Stimulated activated CD8-positive, alpha-beta memory T cell treated with anti-CD3 and anti-CD28 coated beads, Interleukin-4, amount 100 ng/mL, for 1 hour (primary cell): ENCODE measurements at places on chromosomes 7 and 10.

DNA sequence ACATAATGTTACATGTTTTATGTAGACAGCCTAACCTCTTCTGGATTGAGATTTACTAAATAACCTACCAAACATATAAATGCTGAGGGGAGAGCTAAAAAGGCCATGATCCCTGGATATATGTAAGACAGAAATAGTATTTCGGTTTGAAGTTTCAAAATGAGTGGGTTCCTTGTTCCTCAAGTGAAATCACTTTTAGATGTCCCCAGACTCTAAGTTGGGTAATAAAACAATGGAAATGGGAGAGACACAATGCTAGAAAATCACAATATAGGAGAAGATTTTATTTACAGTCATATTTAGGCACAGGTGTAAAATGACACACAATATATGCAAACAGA lies 56.5 kb downstream of the SHTN1 start:
- DNase-seq: no peak

DNA sequence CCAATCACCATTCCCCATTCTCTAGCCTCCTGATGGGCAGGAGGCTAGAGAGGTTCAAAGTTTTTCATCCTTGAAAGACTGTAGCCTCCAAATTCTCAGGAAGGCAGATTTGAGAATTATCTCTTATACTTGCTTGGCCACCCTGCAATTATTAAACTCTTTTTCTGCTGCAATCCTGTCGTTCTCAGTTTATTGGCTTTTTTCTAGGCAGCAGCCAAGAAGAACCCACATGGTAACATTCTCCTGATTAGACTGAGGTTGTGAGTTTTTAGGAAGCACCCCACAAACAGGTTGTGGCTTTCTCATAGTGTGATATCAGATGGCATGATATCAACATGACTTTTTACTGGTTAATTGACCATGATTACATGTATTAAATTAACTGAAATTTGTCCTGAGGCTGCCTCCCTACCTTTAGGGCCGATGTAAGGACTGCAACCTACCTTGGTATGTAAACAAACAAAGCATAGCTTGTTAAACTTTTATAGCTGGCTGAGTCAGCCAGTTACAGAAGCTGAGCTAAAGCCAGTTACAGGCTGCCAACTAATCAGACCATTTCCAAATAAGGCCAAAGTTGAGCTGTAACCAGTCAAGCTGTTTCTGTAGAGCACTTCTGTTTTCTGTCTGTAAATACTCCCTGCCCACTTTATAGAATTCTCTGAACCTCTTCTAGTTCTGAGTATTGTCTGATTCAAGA lies 3.2 kb upstream of the ZNF248 start:
- DNase-seq: no peak

- no peak for DNase-seq
Measured at GRCh38 chr10:113060201-113061053, 110.4 kb downstream of the TCF7L2 start.

DNA sequence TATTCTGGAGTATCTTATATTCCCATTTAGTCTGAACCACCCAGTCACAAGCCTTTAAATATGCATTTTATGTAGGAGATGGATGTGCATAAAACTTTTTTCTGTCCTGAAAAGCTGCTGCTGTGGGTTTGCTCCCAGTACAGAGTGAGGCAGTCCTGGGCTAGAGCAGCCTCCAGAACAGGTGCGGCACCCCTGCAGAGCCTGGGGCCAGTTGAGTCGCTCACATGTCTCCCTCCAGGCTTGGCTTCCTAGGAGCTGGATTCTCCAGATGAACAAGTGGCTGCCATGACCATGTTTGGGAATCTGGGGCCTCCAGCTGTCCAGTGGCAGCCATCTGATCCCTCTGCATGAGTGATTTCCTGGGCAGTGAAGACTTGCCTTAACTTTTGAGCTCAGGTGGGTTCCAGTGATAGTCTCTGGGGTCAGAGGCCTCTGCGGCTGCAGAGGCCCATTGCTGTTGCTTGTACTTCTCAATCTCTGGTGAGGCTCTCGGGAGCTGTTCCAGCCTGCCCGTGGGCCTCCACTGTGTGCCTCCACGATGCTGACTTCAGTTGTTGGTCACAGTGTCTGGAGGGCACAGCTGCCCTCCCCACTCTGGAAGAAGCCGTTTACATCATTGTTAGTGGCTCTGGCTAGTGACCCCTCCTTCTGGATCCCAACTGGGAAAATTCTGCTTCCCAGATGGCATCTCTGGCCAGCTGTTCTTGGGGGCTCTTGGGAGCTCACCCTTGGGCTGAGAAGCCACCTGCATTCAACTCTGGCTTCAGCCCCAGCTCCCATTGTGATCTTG lies 120.4 kb downstream of the EMX2 start:
- DNase-seq: no peak

DNA sequence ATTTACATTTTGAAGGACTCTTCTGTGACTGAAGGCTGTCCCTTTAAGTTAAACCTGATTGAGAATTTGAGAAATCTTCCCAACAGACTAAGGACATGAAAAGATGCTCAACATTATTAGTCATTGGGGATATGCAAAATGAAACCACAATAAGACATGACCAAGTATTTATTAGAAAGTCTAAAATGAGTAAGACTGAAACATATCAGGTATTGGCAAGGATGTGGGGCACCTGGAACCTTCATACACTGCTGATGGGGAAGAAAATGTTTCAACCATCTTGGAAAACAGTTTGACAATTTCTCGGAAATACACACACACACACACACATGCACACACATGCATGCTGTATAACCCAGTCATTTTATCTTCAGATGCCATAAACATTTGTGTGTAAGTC lies 132.1 kb upstream of the CDK6 start:
- DNase-seq: no peak

GRCh38 chr7:38283809-38284208 lies 10.4 kb upstream of the TARP start:
- DNase-seq: no peak

- no peak for DNase-seq
Measured at GRCh38 chr7:78510580-78511188, 712.1 kb downstream of the PHTF2 start.

DNA sequence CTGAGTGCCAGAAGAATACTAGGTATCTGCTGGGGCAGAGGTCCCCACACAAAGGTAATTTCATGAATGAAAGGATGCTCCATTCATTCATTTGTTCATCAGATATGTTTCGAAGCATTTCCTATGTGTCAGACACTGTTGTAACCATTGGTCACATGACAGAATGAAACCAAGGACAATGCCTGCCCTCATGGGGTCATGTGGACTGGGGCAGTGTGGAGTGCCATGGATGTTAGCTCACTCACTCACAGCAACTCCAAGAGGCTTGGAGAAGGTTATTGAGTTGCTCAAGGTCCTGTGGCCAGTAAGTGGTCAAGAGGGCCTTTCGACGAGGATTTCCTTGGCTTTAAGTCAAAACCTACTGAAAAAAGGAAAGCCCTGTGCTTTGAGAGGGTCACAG lies 223.5 kb downstream of the ARHGAP12 start:
- no peak for DNase-seq

DNA sequence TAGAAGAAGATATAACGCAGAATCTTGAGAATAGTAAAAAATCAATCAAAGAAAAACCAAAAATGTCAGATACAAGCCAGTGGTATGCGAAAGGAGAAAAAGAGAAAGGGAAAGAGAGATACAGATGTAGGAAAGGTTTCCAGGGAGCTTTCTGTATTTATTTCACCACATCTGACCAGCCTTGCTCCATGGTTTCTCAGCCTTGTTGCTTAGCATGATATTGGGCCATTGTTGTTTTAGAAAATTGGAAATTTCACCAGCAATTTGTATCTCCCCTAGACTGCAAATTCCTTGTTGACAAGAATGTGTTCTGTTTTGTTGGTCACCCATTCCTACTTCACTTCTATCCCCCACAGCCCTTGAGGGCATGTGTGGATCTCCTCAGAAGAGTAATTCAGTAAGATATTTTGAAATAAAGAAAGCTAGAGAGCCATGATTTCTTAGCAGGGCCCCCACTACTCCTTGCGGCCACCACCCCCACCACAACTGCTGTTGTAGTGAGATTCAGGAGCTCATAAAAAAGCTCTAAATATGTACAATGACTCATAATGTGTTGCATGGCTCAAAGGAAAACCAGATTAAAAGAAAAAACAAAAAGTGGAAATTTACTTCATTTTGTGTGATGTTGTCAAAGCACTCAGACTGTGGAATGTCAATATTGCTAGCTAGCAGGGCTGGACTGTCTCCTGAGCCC lies 138.7 kb downstream of the CHRM2 start:
- no peak for DNase-seq

- no peak for DNase-seq
Measured at GRCh38 chr10:57026307-57026706, 665.2 kb upstream of the ZWINT start.

GRCh38 chr10:119176166-119176565 lies 2.4 kb downstream of the PRDX3 start:
- no peak for DNase-seq

GRCh38 chr7:44796034-44796503 lies 412 bp upstream of the PPIA start:
- no peak for DNase-seq

- no peak for DNase-seq
Measured at GRCh38 chr10:59131666-59132065, 44.8 kb upstream of the PHYHIPL start.

DNA sequence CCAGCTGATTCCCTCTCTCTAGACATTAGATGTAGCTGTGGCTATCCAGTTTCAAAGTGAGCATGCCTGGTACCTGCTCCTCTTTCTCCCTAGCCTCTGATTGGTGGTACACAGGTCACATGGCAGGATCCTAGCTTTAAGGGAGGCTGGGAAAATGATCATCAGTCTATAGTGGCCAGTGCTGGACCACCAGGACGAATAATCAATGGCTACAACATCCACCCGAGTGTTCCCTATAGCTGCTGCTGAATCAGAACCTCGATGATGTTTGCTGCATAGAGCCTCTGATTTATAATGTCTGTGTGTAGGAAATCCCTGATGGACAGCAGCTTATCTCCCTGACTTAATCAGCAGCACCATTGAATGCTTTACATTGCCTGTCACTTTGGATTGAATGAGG lies 28.9 kb upstream of the LMTK2 start:
- DNase-seq: no peak

- DNase-seq: no peak
Measured at GRCh38 chr10:33010132-33011037, 52.4 kb upstream of the ITGB1 start.

- DNase-seq: no peak
Measured at GRCh38 chr7:93245525-93246432, 13.6 kb downstream of the VPS50 start.

GRCh38 chr7:69434398-69434815 lies 163.9 kb upstream of the AUTS2 start:
- no peak for DNase-seq

DNA sequence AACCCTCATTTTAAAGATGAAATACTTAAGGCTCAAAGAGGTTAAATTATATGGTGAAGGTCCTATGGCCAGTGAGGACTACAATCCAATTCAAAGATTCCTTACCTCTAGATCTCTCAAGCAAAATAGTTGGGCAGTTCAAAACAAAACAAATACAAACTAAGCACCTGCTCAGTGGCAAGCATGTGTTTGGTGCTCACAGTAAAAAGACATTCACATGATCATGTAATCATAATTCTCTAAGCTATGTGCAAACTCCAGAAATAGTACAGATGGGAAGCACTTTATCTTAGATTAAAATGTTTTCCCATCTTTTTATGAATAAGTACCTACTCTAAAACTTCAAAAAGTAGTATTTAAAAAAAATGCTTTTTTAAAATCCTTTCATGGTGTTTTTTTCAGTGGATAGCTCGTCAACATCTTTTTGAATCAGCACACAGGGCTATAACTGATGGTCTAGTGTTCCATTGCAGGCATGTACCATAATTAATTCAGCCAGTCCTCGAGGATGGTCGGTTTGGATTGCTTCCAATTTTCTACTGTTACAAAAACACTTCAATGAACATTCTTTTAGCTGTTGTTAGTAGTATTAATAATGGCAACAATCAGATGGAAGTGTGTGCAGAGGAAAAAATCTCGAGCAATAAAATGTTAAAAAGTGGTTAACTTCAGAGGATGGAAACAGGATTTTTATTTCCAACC lies 58.4 kb downstream of the CHCHD3 start:
- no peak for DNase-seq

- no peak for DNase-seq
Measured at GRCh38 chr10:23048191-23048590, 47.2 kb upstream of the MSRB2 start.

GRCh38 chr7:151058781-151059366 lies 515 bp upstream of the SLC4A2 start:
- DNase-seq: no peak

DNA sequence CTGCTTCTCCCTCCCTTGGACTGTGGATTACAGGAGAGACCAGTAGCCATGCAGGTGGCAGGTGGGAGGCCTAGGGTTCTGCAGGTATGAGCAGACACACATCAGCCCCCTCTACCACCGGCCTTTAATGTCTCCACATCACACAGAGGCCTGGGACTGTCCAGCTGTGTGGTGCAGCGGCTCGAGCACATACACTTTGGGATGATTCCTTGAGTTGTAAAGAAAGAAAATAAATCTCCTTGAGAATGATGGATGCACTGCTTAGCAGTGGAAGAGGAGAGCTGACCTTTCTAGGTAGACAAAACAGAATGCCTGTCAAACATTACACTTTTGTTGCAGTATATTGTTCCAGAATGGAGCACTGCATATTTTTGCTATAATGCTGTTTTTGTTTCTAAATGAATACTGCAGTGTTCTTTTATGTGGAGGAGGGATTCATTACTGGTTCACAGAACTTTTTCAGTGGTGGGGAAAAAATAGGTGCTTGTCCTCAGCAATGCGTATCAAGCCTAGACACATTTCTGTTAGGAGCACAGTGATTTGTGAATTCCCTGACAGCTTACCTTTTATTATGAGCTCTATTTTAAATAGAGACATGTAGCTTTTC lies 66.0 kb downstream of the PTPRE start:
- no peak for DNase-seq

- DNase-seq: no peak
Measured at GRCh38 chr7:106206826-106207541, 77.8 kb downstream of the NAMPT start.

DNA sequence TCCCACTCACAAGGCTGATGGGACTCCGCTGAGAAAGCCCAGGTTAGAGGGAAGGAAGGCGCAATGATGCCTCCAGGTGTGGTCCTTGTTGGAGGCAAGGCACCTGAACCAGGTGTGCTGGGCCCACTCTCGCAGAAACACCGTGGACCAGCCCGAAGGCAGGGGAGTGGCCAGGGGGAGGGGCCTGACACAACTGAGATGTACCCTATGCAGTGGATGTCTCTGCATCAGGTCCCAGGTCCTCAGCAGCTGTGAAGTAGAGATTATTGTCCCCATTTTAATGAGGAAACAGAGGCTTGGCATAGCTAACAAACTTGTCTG lies 32.0 kb downstream of the GBX1 start:
- no peak for DNase-seq

DNA sequence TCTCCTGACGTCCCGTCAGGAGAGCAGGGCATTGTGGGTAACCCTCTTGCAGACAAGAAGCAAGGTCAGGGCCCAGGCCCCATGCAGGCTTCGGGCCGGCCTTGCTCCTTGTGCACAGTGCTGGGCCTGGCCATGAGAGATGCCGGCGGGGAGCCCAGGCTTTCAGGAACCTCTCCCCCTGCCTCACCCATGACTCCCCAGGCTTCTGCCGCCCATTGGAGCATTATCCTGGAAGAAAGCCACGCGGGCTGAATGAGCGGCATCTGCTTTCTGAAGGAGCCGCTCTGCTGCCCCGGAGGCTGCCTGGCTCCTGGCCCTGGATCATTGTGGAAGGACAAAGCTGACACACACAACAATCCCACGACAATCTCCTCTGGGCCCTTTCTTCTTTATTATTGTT lies 233.5 kb downstream of the TCF7L2 start:
- no peak for DNase-seq
